Fibroblast of skin of left quadriceps (primary cell): ENCODE measurements at places on chromosomes 4 and X.

- DNase-seq: no peak
Observed at GRCh38 chr4:111028795-111029194, 405.9 kb upstream of the PITX2 start.

DNA sequence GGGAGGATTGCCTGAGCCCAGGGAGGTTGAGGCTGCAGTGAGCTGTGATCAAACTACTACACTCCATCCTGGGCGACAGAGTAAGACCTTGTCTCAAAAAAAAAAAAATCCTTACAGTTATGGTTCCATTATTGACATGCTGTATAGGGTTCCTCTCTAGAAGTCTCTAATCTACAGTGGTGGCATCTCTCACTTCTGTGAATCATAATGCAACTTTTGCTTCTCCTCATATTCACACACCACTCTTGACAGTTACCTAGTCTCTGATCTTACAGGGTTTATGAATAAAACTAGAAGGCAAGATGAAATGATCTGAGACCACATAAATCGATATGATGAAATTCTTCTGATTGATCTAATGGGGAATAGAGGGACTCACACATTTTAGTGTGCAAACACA lies 40.6 kb downstream of the DOCK11 start:
- DNase-seq: no peak

DNA sequence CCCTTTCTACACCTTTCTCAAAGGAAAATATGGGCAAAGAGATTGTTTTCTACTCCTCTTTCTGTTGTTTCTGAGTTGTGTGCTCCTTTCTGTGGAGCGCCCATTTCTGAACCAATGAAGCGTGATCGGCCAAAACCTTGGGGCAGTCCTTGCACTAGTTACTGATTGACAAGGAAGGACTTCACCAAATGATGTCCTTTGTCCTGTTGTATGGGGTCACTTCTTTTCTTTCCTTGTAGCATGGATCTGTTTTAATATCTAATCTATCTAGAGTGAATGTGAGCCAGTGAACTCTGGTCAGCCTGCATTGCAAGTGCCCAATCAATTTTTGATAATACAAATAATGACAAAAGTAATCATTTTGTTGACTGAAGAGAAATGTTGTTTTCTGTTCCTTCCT lies 94.5 kb downstream of the EGF start:
- no peak for DNase-seq

- no peak for DNase-seq
Observed at GRCh38 chrX:45735571-45735970, 534.9 kb upstream of the DIPK2B start.

DNA sequence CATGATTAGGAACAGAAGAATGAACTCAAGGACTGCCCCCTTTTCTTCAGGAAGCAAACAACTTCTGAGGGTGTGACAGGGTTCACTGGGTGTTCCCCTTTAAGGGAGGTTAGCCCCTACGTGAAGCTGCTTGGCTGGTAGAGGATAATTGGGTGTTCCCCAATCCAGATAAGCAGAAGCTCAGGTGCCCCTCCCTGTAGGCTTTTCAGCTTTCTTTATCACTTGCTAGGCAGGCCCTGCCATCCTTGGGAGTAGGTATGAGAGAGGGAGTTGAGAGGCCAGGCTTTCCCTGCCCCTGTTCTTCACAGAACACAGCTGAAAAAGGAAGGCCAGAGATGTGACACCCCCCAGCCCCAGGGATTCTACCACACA lies 44.2 kb downstream of the RTL9 start:
- no peak for DNase-seq

- no peak for DNase-seq
Observed at GRCh38 chr4:109994415-109994827, 81.7 kb downstream of the EGF start.

DNA sequence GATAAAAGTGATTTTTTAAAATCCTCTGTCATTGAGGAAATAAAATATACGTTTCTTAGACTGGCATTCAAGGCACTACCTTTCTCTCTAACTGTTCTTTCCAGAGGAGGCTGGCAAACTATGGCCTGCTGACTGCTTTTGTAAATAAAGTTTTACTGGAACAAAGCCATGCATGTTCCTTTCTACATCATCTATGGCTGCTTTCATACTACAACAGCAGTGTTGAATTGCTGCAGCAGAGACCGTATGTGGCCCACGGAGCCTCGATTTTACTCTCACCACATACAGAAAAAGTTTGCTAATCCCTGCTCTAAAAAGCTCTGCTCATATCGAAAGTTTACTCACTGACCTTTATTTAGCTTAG lies 20.2 kb downstream of the SETD7 start:
- no peak for DNase-seq

- DNase-seq: no peak
Observed at GRCh38 chrX:46433892-46434291, 111.3 kb downstream of the ZNF674 start.

DNA sequence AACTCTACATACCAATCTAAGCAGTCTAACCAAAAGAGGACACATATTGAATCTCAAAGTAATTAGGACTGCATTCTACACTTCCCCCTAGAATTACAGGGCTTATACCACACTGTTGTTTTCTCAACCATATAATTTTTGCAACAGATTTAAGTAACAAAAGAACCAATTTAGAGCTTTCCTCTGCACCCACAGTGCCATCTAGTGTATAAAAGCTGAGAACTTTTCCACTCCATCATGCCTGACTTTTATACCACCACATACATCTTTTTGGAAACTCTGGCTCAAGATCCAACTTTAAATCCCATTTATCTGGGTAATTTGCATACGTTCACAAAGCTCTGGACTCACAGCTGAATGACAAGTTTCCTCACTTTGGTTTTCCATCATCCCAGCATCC lies 99.5 kb downstream of the EFHC2 start:
- DNase-seq: peak; percentile 11

DNA sequence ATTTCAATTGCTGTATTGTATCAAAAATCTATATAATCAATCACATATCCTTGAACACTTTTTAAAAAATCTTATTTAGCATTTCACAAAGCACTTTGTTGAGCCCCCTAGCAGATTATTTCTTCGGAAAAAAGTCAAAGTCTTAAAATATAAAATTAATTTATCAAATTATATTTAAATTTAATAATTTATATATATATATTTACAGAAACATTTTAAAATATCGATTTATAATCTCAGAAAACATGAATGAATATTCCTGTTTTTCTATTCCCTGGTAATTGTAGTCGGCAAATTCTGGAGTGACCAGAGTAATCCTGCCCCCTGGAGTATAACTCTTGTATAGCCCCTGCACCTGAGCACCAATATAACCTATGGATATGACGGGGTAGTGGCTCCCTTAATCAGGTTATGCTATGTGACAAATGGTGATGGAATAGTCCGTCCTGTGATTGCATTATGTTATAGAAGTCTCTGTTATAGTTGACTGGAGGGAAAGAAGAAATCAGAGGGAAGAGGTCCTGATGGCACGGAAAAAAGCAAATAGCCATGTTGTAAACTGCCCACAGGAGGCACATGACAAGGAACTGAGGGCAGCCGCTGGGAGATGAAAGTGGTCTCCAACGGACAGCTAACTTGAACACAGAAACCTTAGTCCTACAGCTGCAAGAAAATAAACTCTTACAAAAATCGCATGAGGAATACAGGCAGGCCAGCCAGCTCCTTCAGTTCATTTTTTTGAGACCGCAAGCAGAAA lies 1092.3 kb downstream of the ARAP2 start:
- no peak for DNase-seq

DNA sequence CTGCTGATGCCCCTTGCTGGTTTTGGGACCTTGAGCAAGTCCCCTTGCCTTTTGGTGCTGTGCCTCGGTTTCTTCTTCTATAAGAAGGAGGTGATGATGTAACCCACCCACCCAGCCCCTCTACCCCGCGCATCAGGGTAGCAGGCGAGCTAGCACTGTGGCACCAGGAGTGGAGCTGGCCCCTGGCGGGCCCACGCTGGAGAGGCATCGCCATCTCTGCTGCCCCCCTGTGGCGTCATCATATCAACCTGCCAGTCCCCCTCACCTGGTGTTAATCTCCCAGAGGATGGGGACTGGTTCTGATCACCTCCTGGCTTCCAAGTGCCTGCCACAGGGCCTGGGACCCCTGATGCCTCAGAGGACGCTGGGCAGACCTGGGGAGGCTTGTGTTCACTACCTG lies 6.3 kb upstream of the SORCS2 start:
- no peak for DNase-seq

DNA sequence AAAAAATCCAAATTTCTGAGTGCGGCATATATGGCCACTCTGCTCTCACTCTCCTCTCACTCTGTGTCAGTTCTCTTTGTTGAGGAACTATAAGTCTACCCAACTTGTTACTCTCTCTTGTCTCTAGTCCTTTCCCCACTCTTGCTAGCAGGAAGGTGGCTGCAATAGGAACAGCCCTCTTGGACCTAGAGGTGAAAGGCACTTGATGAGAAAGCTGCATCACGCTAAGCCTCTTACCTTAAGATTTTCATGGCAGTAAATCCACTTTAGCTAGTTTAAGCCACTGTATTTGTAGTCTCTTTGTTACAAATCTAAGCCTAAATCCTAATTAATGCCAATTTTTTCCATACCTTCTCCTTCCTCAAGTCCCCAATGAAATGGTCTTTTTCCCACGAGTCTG lies 189.9 kb downstream of the NKX6-1 start:
- no peak for DNase-seq

DNA sequence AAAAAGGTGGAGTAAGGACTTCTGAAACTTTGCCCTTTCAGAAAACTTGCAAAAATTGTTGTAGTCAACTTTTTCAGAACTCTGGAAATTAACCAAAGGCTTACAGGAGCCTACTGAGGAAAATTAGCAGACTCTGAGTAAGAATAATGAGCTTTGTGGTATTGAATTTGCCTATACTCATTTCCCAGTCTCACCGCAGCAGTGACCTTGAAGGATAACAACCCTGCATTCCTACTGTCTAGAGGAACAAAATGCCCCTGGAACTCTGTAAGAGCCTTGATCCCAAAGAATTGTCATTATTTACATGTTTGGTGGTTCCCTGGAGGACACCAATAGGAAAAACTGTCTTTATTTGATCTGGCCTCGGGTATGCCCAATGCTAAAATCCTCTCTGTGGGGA lies 57.9 kb downstream of the MND1 start:
- DNase-seq: no peak

- DNase-seq: peak; percentile 10
Observed at GRCh38 chrX:147962476-147962875, 18.7 kb upstream of the FMR1NB start.

DNA sequence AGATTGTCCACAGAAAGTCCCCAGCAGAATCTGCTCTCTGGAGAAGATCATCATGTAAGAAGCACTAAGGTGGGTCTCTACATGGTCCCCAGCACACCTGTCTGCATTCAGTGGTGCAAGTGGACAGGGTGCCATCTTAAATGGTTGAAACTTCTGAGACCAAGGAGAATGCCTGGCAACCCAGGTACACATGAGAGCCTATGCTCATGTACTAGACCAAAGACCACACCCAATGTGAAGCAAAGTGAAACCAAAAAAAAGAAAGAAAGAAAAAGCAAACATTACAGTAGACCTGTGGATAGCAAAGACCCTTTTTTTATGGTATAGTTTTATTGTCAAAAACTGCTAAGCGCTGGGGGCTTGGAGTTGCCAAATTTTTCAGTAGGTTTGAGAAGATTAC lies 15.0 kb downstream of the CD40LG start:
- DNase-seq: no peak

- no peak for DNase-seq
Observed at GRCh38 chr4:141757287-141757686, 120.9 kb downstream of the IL15 start.

DNA sequence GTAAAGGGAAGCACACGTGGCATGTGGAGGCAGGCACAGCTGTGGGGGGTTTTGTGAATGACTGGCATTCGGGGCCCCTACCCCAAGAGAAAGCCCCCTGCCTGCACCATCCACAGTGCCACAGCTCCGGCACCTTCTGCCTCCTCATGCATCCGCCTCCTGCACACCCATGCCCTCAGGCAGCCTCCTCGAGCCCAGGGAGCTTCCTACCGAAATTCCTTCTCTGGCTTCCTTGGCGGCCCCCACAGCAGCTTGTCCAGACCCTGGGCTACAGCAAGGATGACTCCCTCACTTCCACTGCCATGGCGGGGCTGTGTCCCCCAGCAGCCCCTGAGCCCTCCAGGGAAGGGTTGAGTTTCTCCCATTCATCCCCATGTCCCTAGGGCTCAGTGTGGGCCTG lies 99.9 kb downstream of the WFS1 start:
- DNase-seq: no peak

GRCh38 chr4:31715302-31715701 lies 995.1 kb downstream of the PCDH7 start:
- DNase-seq: no peak

DNA sequence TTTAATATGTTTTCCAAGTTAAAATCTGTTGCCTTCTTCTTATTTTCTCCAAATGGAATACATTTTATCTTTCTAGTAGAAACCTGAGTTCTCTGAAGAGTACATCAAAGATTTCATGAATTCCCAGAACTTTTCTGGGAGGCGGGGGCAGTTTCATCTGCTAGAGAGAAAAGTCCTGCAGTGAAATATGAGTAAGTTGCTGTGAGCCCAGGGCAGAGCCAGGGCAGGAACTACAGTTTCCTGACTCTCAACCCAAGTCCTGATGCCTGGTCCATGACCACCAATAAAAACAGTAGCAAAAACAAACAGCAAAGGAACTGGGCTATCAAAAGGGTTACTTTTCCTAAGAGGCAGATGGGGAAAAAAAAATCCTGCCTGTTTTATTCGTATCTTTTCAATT lies 239.4 kb upstream of the CTSO start:
- no peak for DNase-seq

DNA sequence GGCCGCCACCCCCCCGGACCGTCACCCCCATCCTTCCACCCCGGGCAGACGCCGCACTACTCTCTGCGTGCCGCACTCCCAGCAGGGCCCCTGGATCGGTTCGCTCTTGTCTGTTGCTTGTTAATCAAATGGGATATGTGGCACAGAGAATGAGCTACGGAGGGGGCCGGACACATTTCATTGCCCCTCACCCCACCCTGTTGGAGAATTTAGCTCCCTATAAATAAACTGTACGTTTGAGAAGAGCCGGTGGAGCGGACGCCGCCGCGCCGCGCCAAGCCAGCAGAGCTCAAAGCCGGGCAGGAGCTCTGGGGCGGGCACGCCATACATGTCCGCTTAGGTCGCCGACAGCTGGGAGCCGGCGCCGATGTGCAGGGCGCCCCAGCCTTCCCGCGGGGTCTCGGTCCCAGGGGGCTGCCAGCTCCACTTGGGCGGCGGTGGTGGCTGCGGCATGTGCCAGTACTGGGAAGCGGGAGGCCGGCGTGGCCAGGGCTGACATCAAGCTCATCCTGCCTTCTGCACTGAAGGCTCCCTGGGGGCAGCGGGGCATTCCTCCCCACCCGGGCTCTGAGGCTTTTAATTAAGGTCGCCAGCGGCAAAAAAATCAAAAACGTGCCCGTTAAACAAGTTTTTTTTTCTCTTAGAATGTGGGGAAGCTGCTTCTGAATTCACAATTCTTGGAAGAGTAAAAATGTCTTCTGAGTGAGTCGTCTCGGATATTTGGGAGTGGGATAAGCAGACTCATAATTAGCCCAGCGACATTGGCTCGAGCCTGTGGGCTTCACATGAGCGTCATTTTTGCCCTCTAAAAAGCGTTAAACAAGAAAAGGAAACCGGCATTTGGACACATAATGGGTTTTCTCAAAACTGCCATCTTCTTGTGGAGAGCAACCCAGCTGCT lies 1.1 kb upstream of the PCDH19 start:
- DNase-seq: no peak
